ENCODE measurements at places on chromosomes 4 and X. TPM values are rescaled to one million over a fixed set of nuclear protein-coding genes. Genes with fewer than 3 reads are reported as not detected.

DNA sequence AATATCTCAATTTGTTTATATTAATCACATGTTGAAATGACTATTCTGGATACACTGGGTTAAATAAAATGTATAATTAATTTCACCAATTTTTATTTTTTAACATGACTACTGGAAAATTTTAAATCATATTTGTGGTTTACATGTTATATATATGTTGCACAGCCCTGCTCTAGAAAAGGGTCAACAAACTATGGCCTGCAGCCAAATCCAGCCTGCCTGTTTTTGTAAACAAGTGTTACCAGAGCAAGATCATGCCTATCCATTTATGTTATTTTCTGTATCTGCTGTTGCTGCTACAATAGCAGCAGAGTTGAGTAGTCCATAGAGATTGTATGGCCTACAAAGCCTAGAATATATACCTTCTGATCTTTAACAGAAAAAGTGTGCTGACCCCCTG, 1.2 kb downstream of the TCEANC start:
- peaks cover 5% of the 10 kb centered on the region for H3K4me1 ChIP-seq
- H3K36me3 ChIP-seq = no peaks in the 10 kb centered on the region
- H3K27me3 ChIP-seq = no peaks in the 10 kb centered on the region

The RBM41 gene
- 24.6 TPM for total RNA-seq

The MAGEB17 gene
- 0.63 TPM for total RNA-seq

The NXF2B gene
- total RNA-seq = 0.18 TPM

GRCh38 chrX:98350940-98351339, 1467.2 kb downstream of the RPA4 start:
- H3K4me3 ChIP-seq = no peak overlapping the region
- DNase-seq = no peak
- H3K4me1 ChIP-seq = peaks cover 17% of the 10 kb centered on the region
- peak overlapping the region; percentile 68 for H3K27ac ChIP-seq
- no peaks in the 10 kb centered on the region for H3K36me3 ChIP-seq
- H3K27me3 ChIP-seq = no peaks in the 10 kb centered on the region

DNA sequence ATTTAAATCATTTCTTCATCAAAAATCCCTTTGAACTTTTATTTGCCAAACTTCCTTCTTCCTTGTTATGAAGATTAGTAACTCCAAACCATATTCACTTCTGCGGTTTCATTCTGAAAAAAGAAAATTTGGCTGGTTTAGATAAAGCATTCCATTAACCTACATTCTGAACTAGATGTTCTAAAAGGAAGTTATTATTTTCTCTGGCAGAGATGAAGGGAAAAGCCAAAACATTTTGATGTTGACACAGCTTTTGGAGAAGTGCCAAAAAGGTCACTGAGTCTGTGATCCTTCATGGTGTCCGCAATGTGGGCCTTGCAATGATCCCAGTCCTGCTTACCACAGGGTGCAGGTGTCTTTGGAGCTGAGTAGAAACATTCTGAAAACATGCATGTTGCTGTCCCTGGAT, 36.0 kb downstream of the CXCL8 start:
- no peak overlapping the region for H3K4me3 ChIP-seq
- DNase-seq = no peak
- H3K36me3 ChIP-seq = no peaks in the 10 kb centered on the region
- H3K27ac ChIP-seq = no peak overlapping the region

The CLDN34 gene
- total RNA-seq = 0.52 TPM

DNA sequence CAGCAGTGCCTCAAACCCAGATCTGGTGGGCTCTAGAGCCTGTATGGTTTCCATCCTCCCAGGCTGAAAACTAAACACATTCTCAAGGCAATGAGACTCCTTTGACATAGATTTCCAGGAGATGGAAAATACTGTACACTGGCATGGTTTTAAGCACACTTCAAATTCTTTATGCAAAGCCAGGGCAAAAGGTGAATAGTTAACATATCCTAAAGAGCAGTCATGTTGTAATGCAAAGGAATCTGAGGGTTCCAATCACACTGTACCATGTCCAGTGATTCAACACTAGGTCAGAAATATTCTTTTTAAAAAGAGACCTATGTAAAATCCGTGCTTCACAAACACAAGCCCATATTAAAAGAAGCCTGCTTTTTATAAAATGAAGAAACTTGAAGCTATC, 195.3 kb downstream of the QDPR start:
- peaks cover 2% of the 10 kb centered on the region for H3K27me3 ChIP-seq
- no peaks in the 10 kb centered on the region for H3K36me3 ChIP-seq
- H3K27ac ChIP-seq = no peak overlapping the region
- H3K4me1 ChIP-seq = peaks cover 19% of the 10 kb centered on the region

DNA sequence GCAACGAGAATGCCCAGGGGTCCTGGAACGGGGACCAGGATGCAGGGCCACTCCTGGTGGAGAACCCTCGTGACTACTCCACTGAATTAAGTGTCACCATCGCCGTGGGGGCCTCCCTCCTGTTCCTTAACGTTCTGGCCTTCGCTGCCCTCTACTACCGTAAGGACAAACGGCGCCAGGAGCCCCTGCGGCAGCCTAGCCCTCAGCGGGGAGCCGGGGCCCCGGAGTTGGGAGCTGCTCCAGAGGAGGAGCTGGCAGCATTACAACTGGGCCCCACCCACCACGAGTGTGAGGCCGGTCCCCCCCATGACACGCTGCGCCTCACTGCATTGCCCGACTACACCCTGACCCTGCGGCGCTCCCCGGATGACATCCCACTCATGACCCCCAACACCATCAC, 24.9 kb downstream of the NLGN3 start:
- no peak overlapping the region for H3K4me3 ChIP-seq
- H3K4me1 ChIP-seq = peaks cover 13% of the 10 kb centered on the region
- no peak for DNase-seq
- no peaks in the 10 kb centered on the region for H3K27me3 ChIP-seq

DNA sequence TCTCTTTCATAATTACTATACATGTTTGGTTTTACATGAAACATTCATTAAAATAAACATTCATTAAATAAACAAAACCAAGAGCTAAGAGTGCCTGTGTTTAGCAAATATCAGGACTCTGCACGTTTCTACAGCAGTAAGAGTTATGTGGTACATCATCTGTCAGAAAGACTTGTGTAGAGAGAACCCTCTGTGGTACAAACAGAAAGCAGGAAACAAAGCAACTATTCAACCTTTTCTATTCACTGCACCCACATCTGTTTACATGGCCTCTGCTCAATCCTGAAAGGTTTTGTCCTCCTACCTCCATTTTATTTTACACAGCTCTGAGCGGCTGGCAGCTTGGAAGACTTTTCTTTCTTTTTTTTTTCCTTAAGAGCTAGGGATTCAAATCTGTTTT, 90.7 kb upstream of the PCDH18 start:
- H3K27me3 ChIP-seq = no peaks in the 10 kb centered on the region
- DNase-seq = no peak
- no peak overlapping the region for H3K27ac ChIP-seq
- H3K36me3 ChIP-seq = no peaks in the 10 kb centered on the region
- peaks cover 11% of the 10 kb centered on the region for H3K4me1 ChIP-seq
- H3K4me3 ChIP-seq = no peak overlapping the region

- no peak overlapping the region for H3K4me3 ChIP-seq
- peaks cover 15% of the 10 kb centered on the region for H3K36me3 ChIP-seq
- peaks cover 50% of the 10 kb centered on the region for H3K4me1 ChIP-seq
These were observed 43.6 kb downstream of the TMEM131L start for GRCh38 chr4:153509724-153510123.

Measured in WTC11 (cell line).